ENCODE measurements at places on chromosomes 12 and 14. TPM values are rescaled to one million over a fixed set of nuclear protein-coding genes. Genes with fewer than 3 reads are reported as not detected.

LALBA gene
- polyA plus RNA-seq: not detected

DNAH10 gene
- polyA plus RNA-seq: 6.0 TPM

DNA sequence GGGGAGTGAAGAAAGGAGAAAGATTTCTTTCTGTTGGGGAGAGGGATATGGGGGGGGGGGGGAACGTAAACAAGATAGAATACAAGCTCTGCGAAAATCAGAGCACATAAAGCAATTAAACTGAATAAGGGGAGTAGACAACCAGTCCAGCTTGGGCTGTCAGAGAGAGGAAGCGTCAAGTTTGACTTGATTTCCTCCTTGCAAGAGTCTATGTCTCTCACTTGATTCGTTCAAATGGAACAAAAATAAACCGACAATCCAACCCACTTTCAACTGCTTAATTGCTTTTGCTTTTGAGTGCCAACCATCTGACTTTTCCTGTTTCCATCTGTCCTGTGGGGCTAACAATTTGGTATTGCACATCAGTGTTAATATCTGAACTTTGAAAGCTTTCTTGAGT is 942 bp downstream of the SYT1 start:
- DNase-seq: no peak

GRCh38 chr12:82430541-82431145 is 72.3 kb downstream of the METTL25 start:
- no peak for DNase-seq

SLC6A12 gene
- 0.49 TPM for polyA plus RNA-seq

DNA sequence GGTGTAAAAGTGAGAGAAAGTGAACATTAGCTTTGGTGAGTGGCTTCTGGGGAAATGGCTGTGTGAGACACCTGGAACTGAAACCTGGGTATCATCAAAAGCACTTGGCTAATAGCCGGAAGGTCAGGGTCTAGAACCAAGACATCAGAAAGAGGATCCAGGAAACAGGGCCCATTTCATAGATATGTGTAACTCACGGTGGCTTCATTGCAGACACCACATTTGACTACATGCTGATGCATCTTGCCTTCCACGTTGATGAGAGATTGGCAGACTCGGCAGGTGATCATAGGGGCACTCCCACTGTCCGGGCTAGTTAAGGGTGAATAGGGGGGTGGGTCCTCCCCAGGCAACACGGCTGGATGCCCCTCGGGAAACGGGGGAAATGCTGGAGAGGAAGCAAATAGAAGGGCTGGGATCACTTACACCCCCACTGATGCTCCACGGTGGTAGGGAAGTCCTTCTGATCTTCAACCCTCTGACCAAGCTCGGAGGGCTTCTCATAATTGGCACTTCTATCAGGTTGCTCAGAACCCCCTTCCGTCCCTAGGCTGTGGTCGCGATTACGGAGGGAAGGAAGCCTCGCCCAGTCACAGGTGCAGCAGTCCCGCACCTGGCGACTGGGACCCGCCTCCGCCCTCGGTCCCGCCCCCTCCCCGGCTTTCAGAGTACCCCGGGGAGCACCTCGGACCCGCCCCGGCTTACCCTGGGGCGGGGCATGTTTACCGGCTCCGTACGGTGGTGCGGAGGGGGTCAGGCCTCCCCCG is 593 bp downstream of the PIP4P1 start:
- no peak for DNase-seq

NR4A1 gene
- 41.6 TPM for polyA plus RNA-seq

RDH11 gene
- 62.2 TPM for polyA plus RNA-seq

GRCh38 chr14:49897965-49898364 is 5.1 kb downstream of the ARF6 start:
- no peak for DNase-seq

GRCh38 chr14:69484444-69485314 is at the start of gene PLEKHD1:
Gene PLEKHD1, plus strand, starts transcription at chr14:69484728. Its CDS starts 238 bp downstream, at chr14:69484966.
- DNase-seq: no peak

LRRIQ1 gene
- 10.6 TPM for polyA plus RNA-seq

GRCh38 chr12:74646831-74647230 is 109.2 kb downstream of the ATXN7L3B start:
- DNase-seq: no peak

- DNase-seq: no peak
Observed at GRCh38 chr12:8847435-8847834, 25.0 kb downstream of the A2ML1 start.

KRT81 gene
- 0.11 TPM for polyA plus RNA-seq

DNA sequence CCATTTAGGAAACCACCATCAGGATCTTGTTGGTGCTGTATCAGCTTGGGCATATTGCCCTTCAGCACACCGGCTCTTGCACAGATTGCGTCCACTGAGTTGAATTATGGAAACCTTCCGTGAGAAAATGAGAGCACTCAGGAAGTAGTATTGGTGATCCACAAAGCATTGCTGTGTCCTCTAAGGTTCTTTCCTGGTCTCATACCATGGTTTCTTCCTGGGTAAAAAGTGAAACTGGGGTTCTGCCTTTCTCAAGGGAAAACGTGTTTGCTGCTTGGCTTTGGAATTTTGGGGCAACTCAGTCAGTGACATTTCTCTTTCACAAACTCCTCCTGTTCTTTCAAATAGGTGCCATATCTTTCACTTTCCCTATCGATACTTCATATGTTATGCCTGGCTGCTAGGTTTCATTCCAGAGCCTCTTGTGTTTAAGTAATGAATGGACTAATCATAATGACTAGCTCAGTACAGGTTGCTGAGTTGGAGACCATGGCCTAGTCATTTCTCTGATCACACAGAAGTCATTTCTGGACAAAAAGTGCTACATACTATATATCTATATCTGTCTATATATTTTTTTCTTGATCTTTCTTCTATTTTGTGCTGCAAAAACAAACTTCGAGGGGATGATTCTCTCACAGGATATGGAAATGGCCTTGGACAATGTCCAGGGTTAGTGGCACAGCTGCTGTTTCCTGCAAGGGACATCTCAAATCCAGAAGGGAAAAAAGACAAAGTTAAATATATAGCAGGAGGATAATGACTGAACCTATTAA is 423.4 kb downstream of the ZFP36L1 start:
- DNase-seq: no peak

- DNase-seq: no peak
Observed at GRCh38 chr12:102992720-102993119, 35.2 kb downstream of the ASCL1 start.

DNA sequence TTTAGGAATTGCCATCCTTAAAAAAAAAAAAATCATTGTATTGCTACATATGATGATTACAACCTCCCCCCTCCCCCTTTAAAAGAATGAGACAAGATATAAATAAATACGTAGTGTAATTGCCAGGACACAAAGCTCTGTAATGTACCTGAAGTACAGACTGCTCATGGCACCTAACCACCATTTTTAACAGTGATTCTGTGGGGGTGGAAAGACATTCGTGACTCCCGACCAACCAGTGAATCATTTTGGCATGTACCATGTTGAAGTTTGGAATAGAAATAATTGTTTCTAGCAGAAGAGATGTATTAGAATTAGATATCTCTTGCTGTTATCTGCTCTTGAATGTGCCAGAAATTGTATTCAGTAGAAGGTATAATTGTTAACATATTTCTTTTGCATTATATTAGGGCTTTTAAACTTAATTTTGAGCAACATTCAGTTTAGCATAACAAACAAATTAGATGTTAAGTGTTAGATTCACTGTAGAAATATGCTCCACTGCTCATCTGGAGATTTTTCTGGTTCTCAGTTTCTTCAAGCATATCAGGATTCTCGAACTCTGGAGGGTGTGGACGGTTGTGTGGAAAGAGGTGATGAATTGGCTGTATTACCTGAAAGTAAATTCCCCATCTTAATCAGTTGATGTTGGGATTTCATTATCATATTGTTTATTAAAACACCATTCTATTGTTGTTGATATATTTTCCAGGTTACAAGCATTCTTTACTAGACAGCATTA is 31.1 kb downstream of the FRS2 start:
- DNase-seq: no peak

HOXC4 gene
- 3.4 TPM for polyA plus RNA-seq

CSAD gene
- 77.8 TPM for polyA plus RNA-seq

DNA sequence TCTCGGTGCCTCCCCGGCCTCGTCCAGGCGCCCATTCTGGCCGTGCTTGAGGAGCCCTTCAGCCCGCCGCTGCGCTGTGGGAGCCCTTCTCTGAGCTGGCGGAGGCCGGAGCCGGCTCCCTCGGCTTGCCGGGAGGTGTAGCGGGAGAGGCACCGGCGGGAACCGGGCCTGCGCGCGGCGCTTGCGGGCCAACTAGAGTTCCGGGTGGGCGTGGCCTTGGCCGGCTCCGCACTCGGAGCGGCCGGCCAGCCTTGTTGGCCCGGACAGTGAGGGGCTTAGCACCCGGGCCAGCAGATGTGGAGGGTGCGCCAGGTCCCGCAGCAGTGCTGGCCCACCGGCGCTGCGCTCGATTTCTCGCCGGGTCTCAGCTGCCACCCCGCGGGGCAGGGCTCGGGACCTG is 168.7 kb upstream of the RPL10L start:
- DNase-seq: no peak

- no peak for DNase-seq
Observed at GRCh38 chr12:75944097-75944904, 87.3 kb downstream of the PHLDA1 start.

- DNase-seq: no peak
Observed at GRCh38 chr12:24155042-24155441, 205.6 kb upstream of the SOX5 start.

GRCh38 chr14:54502602-54503001 is 7.1 kb upstream of the CGRRF1 start:
- no peak for DNase-seq

DNA sequence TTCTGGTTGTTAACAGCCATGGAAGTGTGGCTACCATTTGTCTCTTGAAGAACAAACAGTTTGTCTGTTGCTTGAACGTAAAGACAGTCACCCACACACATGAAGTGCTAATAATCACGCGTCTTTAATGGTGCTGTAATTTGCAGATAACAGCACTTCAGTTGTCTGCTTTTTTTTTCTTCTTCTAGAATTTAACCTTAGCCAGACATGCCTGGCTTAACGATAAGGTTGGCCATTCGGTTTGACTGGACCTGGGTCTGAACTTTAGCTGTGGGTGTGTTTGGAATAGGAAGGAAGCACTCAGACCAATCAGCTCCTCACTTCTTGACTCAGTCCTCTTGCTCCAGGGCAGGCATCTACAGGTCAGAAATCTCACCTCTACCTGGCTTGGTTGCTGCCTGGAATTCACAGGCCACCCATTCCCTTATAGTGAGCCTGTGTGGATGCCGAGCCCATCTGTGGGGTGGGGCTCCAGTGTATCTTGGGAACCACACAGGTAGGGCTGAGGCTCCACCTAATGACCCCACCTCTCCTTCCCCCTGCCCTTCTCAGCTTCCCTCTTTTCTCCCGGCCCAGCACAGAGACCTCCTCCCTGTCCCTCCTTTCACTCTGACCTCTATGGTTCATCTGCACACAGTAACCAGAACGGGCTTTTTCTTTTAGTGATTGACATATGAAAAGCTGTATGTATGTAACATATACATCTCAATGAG is 246.4 kb upstream of the PWP1 start:
- no peak for DNase-seq

MGP gene
- polyA plus RNA-seq: 96.3 TPM

KICS2 gene
- 5.2 TPM for polyA plus RNA-seq

GRCh38 chr14:101992708-101993107 is 28.3 kb downstream of the DYNC1H1 start:
- no peak for DNase-seq

MYF5 gene
- 0.12 TPM for polyA plus RNA-seq

TPPP2 gene
- polyA plus RNA-seq: 0.21 TPM

- no peak for DNase-seq
Observed at GRCh38 chr12:120801146-120801545, 75.5 kb downstream of the ACADS start.

PROX2 gene
- 2.5 TPM for polyA plus RNA-seq

DNA sequence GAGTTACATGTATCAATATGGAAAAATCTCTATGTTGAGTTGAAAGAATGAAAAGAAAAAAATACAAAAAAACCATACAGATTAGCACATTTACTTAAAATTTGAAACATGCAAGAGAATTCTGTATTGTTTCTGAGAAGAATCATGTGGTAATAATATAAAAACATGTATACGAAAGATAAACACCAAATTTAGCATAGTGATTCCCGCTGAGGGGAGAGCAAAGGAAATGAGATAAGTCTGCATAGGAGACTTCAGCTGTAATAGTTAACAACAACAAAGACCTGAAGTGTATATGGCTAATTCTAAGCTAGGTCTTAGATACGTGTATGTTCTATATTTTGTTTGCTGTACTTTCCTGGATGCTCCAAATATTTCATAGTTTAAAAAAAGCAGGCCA is 46.5 kb downstream of the FNTB start:
- DNase-seq: no peak

GRCh38 chr12:50984586-50985298 is 32.4 kb downstream of the HIGD1C start:
- DNase-seq: no peak

LMO3 gene
- polyA plus RNA-seq: 12.2 TPM

Data from right lung (tissue), 10 donors.